ENCODE measurements at places on chromosomes 5 and 9. TPM values are rescaled to one million over a fixed set of nuclear protein-coding genes. Genes with fewer than 3 reads are reported as not detected.

The PRR16 gene
- 5.7 TPM for polyA plus RNA-seq

The SNAPC4 gene
- 14.3 TPM for polyA plus RNA-seq

The DDX4 gene
- polyA plus RNA-seq: 0.30 TPM

The NTRK2 gene
- polyA plus RNA-seq: 166 TPM

The SPINK13 gene
- polyA plus RNA-seq: 1.6 TPM

DNA sequence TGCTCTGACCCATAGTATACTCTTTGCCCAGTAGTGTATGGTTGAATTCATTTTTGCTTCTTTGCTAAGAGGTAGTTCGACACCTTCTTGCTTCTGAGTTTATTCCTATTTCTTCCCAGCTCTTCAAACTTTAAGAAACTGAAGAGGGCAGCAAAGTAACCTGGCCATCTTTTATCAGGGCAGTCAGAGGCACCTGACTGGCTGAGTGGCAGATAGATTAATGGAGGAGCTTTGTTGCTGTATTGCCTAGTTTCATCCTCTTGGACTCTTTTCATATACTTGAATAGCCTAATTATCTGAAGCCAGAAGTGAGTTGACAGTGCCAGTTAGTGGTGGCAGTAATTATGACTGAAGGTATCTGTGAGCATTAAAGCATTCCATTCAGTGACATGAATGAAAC is 82.5 kb downstream of the UHRF2 start:
- no peak for DNase-seq

DNA sequence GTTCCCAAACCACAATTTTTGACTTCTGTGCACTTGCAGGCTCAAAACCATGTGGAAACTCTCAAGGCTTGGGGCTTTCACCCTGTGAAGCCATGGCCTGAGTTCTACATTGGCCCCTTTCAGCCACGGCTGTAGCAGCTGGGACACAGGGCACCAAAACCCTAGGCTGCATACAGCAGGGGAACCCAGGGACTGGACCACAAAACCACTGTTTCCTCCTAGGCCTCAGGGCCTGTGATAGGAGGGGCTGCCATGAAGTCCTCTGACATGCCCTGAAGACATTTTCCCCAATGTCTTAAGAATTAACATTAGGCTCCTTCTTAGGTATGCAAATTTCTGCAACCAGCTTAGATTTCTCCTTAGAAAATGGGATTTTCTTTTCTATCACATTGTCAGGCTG is 312.1 kb upstream of the TUSC1 start:
- no peak for DNase-seq

DNA sequence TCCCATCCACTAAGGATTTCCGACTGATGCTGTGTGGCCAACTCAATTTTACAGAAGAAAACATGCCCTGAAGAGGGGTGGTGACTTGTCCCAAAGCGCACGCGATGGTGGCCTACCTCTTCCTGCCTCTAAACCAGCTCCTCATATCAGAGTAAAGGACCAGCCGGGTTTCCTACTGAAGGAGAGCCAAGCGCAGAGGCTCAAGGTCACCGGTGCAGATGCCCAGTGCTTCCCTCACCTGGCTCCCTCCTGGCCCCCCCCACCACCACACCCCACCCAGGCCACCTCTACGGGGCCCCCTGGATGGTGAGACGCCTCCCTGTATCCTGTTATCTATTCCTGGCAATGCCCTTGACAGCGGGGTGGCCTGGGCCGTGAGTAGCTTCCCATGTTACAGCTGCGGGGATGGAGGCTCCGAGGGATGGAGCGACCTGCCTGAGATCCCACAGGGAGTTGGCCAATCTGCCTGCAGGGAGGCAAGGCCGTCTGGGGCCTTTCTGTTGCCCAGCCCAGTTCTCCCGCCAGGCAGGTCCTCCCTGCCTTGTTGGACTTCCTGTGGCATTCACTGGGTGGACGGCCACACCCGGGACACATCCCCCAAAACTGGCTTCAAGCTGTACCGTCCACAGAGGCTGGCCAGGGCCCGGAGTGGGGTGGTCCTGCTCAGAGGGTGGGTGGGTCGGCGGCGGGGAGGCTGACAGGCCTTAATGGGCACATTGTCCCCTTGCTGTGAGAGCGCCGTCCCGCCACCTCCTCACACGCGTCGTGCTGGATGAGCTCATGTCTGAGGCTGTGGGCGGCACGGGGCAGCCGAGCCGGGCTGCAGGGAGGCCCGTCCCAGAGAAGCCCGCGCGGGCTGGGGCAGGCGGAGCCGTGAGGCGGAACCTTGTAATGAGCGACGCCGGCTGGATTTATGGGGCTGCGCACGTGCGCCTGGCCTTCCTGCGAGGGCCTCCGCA is 72.5 kb downstream of the MACROH2A1 start:
- DNase-seq: no peak

Measured in spinal cord (tissue), 10 donors.